ENCODE measurements at places on chromosomes 16 and 17. TPM values are rescaled to one million over a fixed set of nuclear protein-coding genes. Genes with fewer than 3 reads are reported as not detected.

Gene NDUFB10
- polyA plus RNA-seq: 518 TPM

Gene MSLN
- not detected for polyA plus RNA-seq

Gene HOXB1
- 12.4 TPM for polyA plus RNA-seq

Gene AKAP1
- 56.6 TPM for polyA plus RNA-seq

Gene DCXR
- polyA plus RNA-seq: 228 TPM

Gene ZNRF1
- polyA plus RNA-seq: 45.3 TPM

Gene SERPINF2
- not detected for polyA plus RNA-seq

GRCh38 chr16:9820476-9821246 lies 361.6 kb downstream of the GRIN2A start:
- H3K36me3 ChIP-seq: no peaks in the 10 kb centered on the region
- no peaks in the 10 kb centered on the region for H3K4me1 ChIP-seq
- no peak overlapping the region for H3K27ac ChIP-seq
- H3K27me3 ChIP-seq: no peaks in the 10 kb centered on the region
- peak; percentile 24 for DNase-seq
- no peak overlapping the region for H3K4me3 ChIP-seq

GRCh38 chr17:48478224-48479013 lies 48.4 kb upstream of the SKAP1 start:
- no peaks in the 10 kb centered on the region for H3K27me3 ChIP-seq
- H3K36me3 ChIP-seq: no peaks in the 10 kb centered on the region
- DNase-seq: peak; percentile 51
- H3K4me1 ChIP-seq: no peaks in the 10 kb centered on the region

DNA sequence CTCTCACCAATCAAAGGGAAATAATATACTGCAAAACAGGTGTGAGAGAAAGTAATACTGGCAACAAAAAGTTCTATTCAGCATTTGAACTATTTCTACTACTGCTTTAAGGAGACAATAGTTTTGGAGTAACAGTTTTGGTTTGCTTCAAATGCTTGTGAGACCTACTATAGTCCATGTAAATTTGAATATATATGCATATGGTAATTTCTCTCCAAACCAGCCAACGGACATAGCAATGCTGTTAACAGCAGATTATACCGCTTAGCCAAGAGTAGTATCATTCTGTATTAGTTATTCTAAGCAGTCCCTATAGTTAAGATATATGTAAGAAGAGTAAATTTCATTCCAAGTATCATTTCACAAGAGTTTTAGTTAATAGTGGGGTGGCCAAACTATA lies 18.5 kb downstream of the PHLPP2 start:
- no peak overlapping the region for H3K27ac ChIP-seq
- H3K4me3 ChIP-seq: no peak overlapping the region
- no peaks in the 10 kb centered on the region for H3K36me3 ChIP-seq

GRCh38 chr17:57135789-57136291 lies 50.8 kb downstream of the AKAP1 start:
- no peak overlapping the region for H3K4me3 ChIP-seq
- no peaks in the 10 kb centered on the region for H3K36me3 ChIP-seq
- H3K27ac ChIP-seq: no peak overlapping the region
- DNase-seq: no peak

GRCh38 chr17:67285360-67285759 lies 40.4 kb upstream of the HELZ start:
- H3K4me1 ChIP-seq: no peaks in the 10 kb centered on the region
- H3K27ac ChIP-seq: no peak overlapping the region
- no peaks in the 10 kb centered on the region for H3K36me3 ChIP-seq
- no peak overlapping the region for H3K4me3 ChIP-seq

DNA sequence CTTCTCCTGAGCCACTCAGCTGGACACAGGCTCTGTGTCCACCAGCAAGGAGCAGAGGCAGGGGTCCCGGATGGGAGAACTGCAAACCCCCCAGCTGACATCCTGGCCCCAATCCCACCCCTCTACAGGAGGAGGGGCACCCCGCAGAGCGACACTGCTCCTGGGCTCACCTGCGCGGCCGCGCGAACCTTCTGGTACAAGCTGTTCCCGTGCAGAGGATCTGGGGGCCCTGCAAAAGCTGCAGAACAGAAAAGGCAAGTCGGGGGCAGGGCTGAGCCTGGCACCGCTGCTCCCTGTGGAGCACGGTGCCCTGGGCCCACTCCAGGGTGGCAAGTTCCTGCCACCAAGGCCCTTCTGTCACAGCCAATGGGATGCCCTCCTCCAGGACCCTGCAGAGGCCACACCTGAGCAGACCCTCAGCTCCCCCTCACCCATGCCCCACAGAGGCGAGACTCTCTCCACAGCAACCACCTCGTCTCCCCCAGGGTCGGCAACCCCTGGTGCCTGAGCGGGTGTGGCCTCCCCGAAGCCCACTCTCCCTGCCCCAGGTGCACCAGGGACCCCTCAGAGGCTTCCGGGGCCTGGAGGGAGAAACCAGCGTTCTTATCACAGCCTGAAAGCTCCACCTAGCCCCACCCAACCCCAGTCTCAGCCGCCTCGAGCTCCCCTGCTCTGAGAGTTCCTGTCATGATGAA lies 4.9 kb downstream of the TEPSIN start:
- H3K4me1 ChIP-seq: peaks cover 23% of the 10 kb centered on the region
- H3K36me3 ChIP-seq: peaks cover 6% of the 10 kb centered on the region
- H3K27me3 ChIP-seq: no peaks in the 10 kb centered on the region
- peak overlapping the region; percentile 73 for H3K27ac ChIP-seq
- no peak overlapping the region for H3K4me3 ChIP-seq

DNA sequence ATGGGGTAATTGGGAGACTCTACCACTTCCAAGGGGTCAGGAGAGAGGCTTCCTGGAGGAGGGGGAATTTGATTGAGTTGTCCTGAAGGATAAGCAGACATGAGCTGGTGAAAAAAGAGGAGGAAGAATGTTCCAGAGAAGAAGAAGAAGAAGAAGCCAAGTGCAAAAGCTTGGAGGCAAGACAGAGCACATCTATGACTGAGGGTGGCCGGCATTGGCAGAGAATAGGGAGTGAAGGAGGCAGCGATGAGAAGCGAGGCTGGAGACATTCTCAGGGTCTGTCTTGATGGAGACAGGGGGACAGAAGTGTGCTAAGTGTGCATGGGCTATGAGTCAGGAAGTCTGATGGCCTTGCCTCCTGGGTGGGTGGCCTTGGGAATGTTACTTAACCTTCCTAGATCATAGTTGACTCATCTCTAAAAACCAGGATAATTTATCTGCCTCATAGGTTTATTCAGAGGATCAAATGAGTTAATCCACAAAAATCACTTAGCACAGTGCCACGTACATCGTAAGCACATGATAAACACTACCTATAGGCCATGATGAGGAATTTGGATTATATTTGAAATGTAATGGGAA lies 171.7 kb downstream of the ABCC12 start:
- no peak overlapping the region for H3K4me3 ChIP-seq
- H3K27ac ChIP-seq: no peak overlapping the region
- DNase-seq: no peak

DNA sequence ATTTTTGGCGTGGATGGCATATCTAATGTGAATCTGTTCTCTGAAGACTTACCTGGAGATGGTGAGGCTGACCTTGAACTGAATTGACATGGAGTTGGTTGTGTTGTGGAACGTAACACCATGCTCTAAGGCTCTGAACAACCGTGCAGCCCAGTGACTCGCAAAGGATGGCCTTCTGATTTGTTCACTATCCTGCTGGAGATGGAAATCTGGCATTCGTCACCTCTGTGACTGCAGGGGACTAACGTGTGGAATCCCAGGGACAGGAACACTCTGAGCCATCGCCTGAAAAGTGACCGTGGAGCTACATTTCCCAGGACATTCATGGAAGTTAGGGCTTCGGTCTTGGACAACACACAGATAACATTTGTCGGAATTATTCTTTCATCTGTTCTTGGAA lies 61.1 kb downstream of the BANP start:
- no peak overlapping the region for H3K4me3 ChIP-seq
- H3K4me1 ChIP-seq: peaks cover 7% of the 10 kb centered on the region
- DNase-seq: no peak
- H3K36me3 ChIP-seq: peaks cover 6% of the 10 kb centered on the region
- H3K27ac ChIP-seq: peak overlapping the region; percentile 67
- H3K27me3 ChIP-seq: no peaks in the 10 kb centered on the region

GRCh38 chr16:60991886-60992285 lies 1044.4 kb downstream of the CDH8 start:
- no peak overlapping the region for H3K4me3 ChIP-seq
- no peak for DNase-seq
- no peaks in the 10 kb centered on the region for H3K4me1 ChIP-seq
- H3K36me3 ChIP-seq: no peaks in the 10 kb centered on the region
- H3K27me3 ChIP-seq: no peaks in the 10 kb centered on the region
